Endothelial cell (in vitro differentiated cells): ENCODE measurements at places on chromosomes 1 and 21. TPM values are rescaled to one million over a fixed set of nuclear protein-coding genes. Genes with fewer than 3 reads are reported as not detected.

The LAMC1 gene
- total RNA-seq: 265 TPM

The GPR157 gene
- total RNA-seq: 2.8 TPM

The PLA2G4A gene
- total RNA-seq: 12.2 TPM

The MMP23B gene
- total RNA-seq: 26.7 TPM

The TNFAIP8L2 gene
- 1.6 TPM for total RNA-seq

The LCE2A gene
- not detected for total RNA-seq

The TRIM58 gene
- total RNA-seq: 1.4 TPM

The ZMYND12 gene
- total RNA-seq: 1.1 TPM

The STUM gene
- total RNA-seq: 0.08 TPM

The SMPDL3B gene
- total RNA-seq: 3.3 TPM

The FNDC10 gene
- total RNA-seq: 11.6 TPM

The PLPPR5 gene
- 1.1 TPM for total RNA-seq

The PGLYRP4 gene
- 1.7 TPM for total RNA-seq

DNA sequence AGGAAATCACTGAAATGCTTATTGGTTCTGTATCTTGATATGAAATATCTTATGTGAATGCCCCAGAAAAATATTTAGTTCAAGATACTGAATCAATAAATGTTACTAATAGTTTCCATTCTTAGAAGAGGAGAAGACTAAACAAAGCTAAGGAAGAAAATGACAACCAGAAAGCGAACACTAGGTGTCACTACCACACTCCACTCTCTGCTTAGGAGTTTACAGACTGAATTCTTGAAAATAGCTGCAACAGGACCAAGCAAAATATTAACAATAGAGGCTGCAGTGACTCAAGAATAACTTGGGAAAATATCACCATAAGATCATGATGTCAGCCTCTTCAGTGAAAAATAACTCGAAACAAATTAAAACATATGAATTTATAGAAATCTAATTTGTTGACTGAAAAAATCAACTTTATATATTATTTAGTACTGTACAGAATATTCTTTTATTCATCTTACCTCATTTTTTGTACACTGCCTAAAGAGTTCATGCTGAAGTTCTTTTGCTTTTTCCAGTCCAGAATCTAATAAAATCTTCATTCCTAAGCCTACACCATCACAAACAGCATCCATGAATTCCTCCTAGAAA lies 61.6 kb downstream of the KIF14 start:
- peak; percentile 20 for DNase-seq

DNA sequence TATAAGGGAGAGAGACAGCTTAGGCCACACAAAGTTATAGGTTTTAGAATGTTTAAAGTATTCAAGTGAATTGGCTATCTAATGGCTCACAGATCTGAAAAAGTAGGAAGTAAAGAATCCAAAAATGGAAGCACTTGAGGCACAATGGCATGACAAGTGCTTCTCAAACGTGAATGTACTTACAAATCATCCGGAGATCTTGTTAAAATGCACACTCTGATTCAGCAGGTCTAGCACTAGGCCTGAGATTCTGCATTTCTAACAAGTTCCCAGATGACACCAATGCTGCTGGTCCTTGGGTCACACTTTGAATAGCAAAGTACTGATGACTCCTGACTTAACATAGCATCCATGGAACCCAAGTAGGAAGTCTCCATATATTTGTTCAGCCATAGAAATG lies 20.9 kb upstream of the AGL start:
- DNase-seq: no peak

DNA sequence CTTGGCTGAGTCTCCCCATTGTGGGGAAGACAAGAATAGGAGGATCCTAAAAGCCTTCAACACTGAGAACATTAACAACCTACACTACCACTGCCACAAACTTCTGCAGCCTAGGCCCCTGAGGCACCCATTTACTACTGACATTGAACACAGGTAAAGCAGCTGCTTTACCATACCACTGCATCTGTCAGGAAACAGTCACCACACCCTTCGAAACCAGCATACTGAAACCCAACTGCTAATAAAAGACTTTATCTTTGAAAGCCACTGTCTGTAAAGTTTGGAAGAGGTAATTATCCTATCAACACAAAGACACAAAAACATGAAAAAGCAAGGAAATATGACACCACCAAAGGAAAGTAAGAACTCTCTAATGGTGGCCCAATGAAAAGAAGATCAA lies 7.4 kb downstream of the IFNAR1 start:
- no peak for DNase-seq

DNA sequence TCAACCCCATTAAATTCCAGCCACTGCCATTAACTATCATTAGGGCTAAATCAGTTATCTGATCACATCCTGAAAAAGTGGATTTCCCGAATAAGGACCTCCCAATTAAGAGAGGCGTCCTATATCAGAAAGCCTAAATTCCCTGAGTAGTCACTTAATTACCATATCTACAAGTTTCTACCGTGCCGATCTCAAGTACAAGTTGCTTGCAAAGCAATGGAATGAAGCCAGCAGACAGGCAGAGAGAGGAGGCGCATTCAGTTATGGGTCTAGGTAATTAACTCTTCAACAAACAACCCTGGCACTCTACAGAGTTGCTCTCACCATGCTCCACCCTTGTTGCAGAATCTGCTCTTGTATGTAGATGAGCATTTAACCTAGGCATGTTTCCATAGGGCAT lies 494.6 kb upstream of the RUNX1 start:
- no peak for DNase-seq

GRCh38 chr1:228007049-228007800 lies 427 bp downstream of the WNT3A start:
- DNase-seq: no peak

GRCh38 chr1:188426561-188426960 lies 1597.8 kb downstream of the PLA2G4A start:
- no peak for DNase-seq

DNA sequence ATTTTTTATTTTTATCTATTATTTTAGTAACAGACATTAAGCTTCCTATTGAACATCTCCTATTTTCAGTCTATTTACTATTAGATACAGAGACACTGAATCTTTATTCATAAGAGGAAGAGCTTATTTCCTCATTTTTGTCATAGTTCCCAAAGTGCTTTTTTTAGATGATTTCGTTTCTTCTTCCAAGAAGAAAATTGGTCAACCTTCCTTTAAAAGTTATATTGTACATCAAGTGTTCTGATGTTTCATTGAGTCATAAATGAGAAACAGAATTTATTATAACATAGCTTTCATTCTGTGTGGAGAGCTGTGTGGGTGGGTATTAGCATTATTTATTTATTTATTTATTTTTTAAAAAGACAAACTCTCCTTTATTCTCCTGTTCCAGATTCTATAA lies 50.6 kb upstream of the BACH1 start:
- no peak for DNase-seq

DNA sequence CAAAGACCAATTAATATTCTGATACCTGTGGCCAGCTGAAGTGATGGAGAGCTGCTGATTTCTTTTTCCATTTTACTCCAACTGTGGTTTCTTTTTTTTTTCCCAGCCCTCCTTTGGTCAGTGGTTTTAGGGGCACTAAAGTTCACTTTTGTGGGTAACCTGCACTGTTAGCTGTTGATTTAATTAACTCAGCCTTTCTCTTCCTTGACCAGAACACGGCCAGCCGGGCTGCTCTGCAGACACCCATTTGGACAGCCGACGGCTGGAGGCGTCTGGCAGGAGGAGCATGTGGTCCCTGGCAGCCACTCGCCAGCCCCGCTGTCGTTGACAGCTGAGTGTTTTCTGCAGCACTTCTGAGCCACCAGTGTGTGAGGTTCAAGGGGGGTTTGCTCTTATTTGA lies 136.2 kb upstream of the RUNX3 start:
- no peak for DNase-seq

- no peak for DNase-seq
Measured at GRCh38 chr1:76068953-76069561, 5.5 kb upstream of the ST6GALNAC3 start.

DNA sequence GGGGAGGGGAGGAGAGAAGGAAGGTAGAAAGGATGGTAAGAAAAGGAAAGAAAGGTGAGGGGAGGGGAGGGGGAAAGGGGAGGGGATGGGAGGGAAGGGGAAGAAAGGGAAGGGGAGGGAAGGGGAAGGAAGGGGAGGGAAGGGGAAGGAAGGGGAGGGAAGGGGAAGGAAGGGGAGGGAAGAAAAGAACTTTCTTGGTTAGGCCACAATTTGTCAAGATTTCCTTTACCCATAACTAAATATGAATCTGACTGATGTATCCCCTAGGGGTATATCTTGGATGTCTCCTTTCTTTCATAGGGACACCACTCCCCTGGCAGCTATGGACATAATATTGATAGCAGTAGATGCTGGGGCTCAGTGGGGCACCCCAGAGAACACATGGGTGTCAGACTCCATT lies 54.4 kb upstream of the PRELP start:
- DNase-seq: no peak

DNA sequence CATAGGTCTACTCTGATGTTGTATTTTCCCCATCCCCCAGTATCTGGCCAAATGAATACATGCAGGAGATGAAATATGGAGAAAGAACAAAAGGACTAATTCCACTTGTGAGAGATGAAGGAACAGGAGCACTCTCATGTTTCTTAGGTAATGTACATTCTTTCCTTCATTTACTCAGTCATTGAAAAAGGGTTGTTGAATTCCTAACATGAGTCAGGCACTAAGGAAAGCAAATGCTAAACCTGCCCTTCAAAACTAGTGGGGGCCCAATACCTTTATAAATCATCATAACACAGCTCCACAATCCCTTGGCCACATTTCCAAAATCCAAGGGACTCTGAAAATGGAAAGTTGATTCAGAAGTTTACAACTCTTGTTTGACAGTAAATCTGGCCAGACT lies 94.3 kb downstream of the DIRAS3 start:
- no peak for DNase-seq

- no peak for DNase-seq
Measured at GRCh38 chr1:78441921-78442320, 48.9 kb upstream of the PTGFR start.

DNA sequence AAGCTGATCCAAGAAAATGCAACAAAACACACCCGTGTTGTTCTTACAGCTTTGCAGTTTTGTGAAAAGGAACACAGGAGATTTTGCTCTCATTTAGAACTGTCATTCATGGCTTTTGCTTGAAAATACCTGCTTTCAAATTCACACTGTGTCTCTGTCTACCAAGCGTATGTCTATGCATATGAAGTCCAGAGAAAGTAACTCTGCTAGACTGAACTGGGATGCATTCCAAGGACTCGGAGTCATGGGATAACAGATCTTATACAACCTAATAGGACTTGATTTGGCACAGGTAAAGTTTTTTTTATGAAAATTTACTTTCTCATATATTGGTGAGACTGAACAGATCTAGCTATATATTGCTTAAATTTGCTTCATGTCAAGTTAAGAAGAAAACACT lies 102.4 kb downstream of the PTGER3 start:
- no peak for DNase-seq

GRCh38 chr1:174995916-174996315 lies 3.8 kb upstream of the CACYBP start:
- DNase-seq: no peak

DNA sequence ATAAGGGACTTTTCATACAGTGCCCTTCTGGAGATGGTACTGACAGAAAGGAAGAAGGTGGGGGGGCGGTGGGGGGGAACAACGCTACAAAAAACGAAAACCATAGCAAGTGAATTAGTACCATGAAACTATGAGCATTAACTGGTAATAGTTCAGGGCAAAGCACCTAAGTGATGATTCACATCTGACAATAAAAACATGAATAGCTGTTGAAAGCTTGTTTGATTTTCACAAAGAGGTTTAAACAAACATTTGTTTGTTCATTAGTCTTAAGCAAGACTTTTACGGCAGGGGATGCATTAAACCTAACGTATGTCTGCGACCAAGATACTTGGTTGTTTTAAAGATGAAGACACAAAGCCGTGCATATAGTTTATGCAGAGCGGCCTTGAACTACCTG lies 177.5 kb downstream of the LMO4 start:
- DNase-seq: no peak

DNA sequence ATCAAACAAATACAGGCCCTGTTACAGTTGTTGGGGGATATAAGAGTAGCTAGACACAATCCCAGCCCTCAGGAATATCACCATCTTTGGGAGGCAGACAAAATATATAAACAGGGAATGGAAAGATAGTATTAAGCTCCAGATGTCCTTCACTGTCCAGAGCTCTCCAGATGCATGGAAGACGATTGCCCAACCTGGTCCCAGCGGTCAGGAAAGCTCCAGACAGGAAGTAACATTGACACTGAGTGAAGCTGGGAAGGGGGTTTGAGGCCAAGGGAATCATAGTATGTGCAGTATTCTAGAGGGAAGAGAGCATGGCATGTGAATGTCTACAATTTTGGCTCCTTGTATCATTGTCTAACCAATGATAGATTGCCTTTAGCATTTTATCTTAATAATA lies 173.9 kb upstream of the HOOK1 start:
- no peak for DNase-seq

- no peak for DNase-seq
Measured at GRCh38 chr1:44608141-44608540, 66.1 kb downstream of the TMEM53 start.

DNA sequence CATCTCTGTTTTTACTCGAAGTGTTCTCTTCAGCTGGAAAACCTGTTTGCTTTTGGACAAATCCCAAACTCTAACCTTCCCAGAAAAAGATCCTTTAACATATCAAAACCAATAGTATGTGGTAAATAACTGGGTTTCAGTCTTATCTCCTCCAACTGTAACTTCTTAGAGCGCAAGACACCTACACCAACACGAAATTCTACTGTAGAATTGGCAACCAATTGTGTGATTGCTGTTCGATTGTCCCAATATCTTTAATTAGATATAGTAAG lies 5.8 kb upstream of the MPZL1 start:
- no peak for DNase-seq

DNA sequence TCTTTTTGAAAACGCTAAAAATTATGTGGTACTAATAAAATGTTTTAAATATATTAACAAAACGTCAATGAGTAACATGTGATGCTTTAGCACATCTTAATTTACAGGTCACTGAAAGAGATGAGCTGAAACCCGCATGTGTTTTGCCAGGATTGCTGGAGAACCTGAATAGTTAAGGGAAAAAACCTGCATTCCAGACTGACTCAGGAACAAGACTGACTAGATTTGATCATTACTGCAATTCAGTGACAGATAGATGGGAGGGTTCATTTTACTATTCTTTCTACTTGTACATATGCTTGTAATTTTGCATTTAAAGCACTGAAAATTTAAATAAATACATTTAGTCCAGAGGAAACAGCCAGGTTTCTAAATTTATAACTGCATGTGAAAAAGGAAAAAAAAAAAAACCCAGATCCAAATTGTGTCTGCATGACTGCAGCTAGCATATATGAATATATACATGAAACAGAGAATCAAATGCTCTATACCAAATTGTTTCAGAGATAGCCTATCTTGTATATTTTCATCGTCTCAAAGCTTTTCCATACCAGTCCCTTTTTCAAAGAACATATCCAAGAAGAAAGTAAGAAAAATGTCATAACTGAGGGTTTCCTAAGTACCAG lies 71.7 kb downstream of the APP start:
- no peak for DNase-seq

- no peak for DNase-seq
Measured at GRCh38 chr1:112575154-112575804, 43.7 kb downstream of the ST7L start.
